ENCODE measurements at places on chromosomes 4 and X.

GRCh38 chr4:2386717-2387116 lies 31.7 kb downstream of the ZFYVE28 start:
- no peak for DNase-seq

GRCh38 chr4:119663160-119663788 lies 34.7 kb upstream of the PDE5A start:
- no peak for DNase-seq

DNA sequence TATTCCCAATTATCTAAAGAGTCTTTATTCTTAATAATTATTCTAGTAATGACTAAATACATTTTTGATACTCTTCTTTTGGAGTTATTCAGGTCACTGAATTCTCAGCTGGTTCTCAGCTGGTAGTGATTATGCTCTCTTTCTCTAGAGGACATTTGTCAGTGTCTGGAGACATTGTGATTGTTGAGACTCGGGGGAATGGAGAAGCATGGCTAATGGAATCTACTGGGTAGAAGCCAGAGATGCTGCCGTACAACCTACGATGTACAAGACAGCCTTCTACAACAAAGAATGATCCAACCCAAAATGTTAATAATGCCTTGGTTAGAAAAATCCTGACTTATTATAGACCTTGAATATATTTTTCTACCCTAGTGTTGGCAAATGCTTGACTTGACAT lies 149.2 kb upstream of the ANKRD50 start:
- DNase-seq: no peak

DNA sequence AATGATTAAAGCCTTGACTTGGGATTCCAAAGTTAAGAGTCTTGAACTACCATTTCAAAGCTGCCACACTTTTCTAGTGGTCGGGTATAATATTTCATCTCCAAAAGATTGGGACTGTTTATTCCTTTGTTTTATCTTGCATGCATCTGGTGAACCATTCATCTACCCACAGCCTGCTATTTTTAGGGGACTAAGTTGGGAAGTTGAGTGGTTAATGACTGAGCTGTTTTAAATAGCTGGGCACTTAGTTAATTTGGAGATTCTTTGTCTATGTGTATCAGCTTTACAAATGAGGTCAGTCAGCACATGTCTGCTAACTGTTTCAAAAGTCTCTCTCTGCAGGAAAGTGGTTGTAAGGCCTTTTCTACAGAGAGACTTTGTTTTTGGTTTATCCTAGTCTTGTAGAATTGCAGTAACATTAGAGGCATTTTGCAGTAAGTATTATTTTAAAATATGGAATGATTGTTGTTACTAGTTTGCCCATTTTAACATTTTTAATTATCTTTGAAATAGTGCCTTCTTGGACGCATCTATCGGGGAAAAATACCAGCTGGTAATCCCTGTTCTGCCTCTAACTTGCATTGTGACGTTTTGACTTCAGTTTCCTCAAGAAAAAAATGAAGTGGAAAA lies 8.2 kb downstream of the BMP2K start:
- no peak for DNase-seq

GRCh38 chr4:145881576-145881975 lies 57.0 kb downstream of the ZNF827 start:
- no peak for DNase-seq

DNA sequence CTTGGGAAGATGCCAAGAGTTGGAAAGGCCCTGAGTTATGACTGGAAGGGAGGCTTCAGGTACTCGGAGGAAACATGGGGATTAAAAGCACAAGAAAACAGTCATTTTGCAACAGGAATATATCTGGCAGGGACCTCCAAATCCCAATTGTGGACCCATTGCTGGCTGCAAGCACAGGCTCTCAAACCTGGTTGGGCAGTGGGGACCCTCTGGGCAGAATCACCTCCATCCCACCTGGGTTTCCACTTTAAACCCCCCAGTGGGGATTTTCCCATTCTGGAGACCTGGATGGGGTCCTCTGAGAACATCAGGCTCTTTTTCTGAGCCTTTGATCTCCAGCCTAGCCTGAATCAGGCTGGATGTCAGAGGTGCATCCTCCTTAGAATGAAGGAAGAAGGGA lies 177.8 kb downstream of the ASMT start:
- no peak for DNase-seq

- DNase-seq: peak; percentile 22
Measured at GRCh38 chr4:112348488-112349158, 51.5 kb downstream of the ALPK1 start.

DNA sequence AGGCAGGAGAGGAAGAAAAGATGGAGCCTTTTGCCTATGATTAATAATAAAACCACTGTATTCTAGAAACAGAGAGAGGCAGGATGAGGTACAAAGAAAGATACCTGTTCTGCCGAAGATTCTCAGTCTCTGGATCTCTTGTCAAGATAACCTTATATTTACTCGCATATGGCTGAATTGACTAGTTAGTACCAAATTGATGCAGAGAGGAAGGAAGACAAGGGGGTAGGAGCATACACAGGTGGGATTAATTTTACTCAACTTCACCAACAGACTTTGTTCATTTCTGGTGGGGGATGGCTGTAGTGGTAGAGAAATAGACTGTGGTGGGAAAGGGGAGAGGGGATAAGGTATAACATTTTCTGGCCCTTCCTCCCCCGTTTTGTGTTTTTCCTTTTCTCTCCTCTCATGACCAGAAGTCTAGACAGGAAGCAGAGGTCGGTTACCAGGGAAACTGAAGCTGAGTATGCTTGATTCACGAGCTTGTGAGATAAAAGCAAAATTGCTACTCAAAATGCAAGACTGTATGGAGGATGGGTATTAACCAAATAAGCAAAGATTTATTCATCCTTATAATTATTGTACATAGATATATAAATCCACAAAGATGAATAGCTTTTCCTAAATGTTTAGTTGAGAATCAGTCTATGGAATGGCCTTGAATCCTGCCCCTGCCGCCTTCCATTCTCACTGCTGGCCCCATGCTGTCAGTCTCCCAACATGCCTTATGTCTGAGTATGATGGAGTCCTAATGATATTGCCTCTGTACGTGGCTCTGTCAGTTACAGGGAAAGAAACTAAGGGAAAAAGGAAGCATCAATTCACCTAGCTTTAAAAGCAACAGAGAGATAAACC lies 17.8 kb upstream of the PAGE2B start:
- DNase-seq: no peak

DNA sequence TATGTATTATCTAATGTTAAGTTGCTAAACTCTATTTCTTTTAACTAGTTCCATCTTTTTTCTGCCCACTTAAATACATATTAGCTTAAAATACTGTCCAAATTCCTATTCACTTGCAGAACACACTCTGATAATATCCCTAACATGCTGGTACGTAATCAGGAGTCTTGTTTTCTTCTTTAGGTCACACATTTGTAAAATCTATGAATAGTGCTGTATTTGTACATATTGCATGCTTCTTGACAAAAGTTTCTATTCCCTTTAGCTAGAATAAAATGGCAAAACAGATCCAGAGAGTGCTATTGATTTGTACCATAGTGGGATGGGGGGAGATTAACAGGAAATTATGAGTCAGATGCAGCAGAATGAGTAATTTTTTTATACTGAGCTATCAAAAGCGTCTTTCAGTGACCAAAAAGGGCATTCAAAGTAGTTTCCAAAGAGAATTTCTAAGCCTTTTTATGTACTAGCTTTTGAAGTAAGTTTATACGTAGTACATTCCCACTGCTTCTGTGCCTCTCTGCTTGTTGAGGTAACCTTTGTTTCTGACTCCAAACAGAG lies 126.5 kb downstream of the PTPN13 start:
- no peak for DNase-seq

GRCh38 chr4:42789041-42789567 lies 103.4 kb upstream of the GRXCR1 start:
- no peak for DNase-seq

DNA sequence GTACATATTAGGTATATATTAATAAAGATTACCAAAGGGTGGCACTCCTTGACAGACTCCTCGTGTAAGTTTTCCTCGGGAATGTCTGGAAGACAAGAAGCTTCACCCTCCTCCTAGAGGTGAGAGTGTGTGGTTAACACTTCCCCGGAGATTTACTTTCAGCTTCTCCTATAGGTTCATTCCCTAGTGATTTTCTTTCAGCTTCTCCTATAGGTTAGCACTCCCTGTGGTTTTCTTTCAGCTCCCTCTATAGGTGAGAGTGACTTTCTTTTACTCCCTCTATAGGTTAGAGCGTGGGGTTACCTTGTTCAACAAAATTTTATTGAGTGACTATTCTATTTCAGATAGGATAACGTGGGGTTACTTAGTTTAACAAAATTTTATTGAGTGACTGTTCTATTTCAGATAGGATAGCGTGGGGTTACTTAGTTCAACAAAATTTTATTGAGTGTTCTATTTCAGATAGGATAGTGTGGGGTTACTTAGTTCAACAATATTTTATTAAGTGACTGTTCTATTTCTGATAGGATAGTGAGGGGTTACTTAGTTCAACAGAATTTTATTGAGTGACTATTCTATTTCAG lies 106.0 kb upstream of the PLAC1 start:
- DNase-seq: no peak

- no peak for DNase-seq
Measured at GRCh38 chrX:82384401-82384800, 1123.7 kb upstream of the POU3F4 start.

DNA sequence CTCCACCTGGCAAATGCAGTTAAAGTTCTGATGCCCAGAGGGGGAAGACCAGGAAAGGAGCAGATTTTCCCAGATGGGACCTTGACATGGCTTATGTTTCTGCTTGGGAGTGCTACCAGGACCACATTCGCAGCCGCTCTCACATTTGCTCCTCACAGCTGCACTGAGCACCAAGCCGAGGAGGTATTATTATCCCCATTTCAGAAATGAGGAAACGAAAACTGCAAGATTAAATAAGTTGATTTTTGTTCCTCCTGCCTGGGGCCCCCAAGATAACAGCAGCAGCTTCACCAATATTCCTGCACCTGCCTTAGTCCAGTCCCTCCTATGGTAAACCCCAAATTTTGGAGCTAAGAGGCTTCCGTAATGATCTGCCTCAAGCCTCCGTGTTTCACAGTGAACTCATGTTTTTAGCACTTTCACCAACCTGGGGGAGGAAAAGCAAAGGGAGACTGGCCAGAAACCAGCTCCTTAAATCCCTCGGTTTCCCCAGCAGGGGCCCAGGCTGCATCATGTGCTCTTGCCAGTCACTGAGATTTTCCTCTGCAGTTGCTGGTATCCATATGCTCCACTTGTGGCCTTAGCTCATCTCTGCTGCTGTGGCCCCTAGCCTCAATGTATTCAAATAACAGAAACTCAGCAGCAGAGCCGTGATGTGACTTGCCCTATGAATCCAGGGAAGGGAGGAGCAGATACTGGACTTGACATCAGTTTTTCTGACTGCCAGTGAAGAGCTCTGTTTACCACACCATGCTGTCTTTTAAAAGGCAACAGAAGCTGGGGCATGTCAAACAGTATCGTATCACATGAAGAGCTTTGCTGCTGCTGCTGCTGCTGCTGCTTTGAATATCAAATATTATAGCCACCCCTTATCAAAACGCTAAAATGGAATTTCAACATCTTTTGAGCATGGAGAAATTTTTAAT lies 95.5 kb upstream of the KLHL13 start:
- no peak for DNase-seq

DNA sequence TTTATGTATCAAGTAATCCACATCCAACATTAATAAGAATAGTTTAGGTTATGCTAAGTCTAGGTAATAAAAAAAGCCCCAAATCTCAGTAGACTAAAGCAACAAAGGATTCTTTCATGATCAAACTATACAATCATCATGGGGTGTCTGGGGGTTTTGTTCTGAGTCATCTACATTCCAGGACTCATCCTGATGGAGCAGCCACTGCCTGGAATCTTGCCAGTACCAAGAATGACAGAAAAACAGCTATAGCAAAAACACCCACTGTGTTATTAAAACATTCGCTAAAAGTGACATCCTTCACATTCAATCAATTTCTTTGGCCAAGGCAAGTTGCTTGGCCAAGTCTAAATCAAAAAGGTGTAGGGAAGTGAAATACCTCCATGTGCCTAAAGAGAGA lies 3.9 kb upstream of the ARHGEF38 start:
- no peak for DNase-seq

DNA sequence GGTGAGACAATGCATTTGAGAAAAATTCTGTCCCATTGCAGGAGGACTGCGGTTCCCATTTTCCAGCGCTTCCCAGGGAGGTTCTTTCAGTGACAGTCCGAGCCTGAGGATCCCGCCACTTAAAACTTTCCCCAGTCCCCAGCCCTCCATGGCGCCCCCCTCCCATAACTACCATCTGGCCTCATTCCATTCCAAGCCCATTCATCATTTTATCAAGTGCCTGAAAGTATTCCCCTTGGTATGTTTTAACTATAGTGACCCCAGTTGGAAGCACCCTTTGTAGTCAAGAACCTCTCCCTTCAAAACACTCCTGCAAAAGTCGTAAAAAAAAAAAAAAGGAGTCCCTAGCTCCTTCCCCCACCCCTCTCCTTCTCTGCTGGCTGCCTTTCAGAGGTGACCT lies 1.2 kb downstream of the RASL11B start:
- DNase-seq: no peak

GRCh38 chrX:47311932-47312774 lies 58.2 kb upstream of the ZNF157 start:
- no peak for DNase-seq

DNA sequence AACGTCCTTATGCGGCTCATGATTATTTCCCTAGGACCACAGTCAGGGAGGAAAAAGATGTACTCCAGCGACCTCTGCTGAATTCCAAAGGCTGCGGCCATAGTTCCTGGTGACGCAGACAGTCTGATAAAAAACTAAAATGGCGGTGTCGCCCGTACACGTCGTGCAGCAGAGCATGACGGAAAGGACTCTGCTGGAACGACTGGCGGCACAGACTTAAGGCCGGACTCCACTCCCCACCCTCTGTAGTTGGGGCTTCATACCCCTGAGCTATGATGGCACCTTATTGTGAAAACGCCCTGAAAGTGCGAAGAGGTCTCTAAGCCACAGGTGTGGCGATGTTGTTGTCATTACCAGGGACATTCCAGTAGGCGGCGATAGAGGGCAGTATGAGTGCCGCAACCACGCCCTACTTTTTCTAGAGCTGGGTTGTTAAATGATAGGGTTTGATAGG lies 90.0 kb upstream of the EDA2R start:
- DNase-seq: peak; percentile 1

- DNase-seq: no peak
Measured at GRCh38 chr4:154421618-154422017, 70.0 kb downstream of the DCHS2 start.

DNA sequence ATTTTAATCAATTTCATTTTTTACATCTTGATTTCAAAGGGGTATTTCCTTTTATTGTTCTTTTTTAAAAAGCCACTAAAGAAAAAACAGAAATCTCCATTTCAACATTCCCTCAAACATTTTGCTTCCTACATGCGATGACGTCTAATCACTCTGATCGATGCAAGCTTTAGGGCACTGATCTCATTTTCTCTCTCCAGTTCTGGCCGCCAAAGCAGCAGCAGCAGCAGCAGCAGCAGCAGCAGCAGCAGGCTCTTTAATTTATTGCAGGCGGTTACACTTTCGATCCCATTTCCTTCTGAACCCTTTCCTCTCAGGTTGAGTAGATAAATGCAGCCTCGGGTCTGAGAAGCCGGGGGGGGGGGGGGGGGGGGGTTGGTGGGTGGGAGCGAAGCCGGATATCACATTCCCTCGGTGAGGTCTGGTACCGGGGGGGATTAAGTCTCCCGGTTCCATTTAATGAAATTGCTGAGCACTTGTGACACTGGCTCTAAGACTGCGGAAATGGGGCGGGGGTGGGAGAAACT lies 3.4 kb upstream of the PCDH7 start:
- peak; percentile 57 for DNase-seq

GRCh38 chr4:23388699-23389395 lies 501.0 kb downstream of the PPARGC1A start:
- no peak for DNase-seq

- no peak for DNase-seq
Measured at GRCh38 chrX:106611317-106611678, 480 bp upstream of the RADX start.

Measured in COR-L47 (cell line).